ENCODE measurements at places on chromosomes 1 and 21.

GRCh38 chr1:153490272-153491051, 30.0 kb upstream of the S100A7 start:
- no peak for DNase-seq

- DNase-seq: peak; percentile 13
Measured at GRCh38 chr1:153728305-153729066, 636 bp downstream of the INTS3 start.

DNA sequence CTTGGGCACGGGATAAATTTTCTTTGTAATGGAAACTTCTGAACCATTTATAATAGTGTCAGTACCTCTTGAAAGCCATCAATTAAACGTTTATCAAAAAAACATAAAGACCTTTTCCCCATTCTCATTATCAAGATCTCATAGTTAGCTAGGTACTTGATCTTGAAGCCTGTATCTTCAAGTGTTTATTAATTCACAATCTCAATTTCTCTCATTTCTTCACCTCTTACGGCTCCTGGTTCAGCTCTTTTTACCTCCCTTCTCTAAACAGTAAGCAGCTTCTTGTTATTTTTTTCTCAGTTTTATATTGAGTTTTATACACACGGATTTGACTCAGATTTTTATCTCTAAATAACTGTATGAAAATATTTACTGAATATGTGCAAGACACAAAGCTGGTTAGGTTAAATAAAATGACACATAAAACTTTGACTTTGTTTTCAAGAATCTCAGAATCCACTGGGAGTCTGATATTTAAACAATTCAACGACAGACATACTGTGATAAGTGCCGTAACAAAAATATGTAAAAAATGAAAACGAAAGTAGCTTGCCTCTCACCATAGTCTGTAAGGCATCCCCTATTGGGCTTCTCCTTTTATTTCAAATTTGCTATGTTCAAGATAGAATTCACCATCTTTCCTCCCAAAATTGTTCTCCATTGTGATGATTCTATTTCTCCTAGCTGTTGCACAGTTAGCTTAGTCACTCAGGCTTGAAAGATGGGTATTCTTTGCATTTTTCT, 411.6 kb upstream of the ZRANB2 start:
- no peak for DNase-seq

DNA sequence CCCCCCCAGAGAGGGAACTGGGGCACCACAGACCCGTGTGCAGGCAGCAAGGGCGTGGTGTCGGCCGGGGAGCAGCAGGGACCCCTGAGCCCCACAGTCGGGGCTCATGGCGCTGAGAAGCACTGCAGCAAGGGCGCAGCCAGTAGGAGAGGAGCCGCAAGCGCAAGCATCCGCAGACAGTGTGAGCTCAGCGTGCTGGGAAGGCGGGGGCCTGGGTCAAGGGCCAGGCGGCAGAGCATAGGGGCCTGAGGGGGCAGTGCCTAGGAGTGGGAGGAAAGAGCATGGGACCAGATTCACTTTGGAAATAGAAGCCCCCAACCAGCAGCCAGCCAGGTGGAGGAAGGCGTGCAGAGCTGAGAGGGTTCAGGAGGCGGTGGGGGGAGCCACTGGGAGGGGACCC, 6.7 kb upstream of the KCNAB2 start:
- no peak for DNase-seq

GRCh38 chr1:164311377-164311776, 247.6 kb upstream of the PBX1 start:
- DNase-seq: no peak

DNA sequence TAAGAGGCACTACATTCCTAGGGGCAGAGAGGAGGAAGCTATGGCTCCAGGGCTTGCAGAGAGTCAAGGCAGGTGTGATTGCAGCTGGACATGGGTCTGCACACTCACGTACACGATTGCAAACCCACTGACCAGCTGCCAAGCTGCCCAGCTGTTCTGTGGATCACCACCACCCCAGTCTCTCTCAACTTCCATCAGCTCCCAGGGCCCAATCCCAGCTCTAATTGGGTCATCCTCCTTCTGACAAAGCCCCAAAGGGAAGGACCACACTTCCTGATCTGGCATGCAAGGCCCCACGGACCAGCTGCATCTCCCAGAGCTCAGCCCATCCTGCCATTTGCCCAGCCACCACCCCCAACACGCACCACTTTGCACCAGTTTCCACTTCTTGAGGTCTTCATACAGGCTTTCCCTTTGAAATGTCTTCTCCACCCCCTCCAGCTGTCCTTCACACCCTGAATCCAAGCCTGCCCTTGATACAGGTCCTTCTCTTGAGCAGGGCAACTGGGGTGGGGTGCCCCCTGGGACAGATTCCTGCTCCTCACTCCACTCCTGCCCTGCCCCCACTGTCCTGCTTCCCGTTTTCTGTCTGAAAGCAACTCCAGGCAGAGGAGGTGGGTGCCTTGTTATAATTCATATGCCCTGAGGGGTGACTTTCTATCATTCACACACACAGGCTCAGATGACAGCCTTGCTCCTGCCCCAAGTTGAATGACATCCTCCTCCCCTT, 179.4 kb upstream of the EDN2 start:
- no peak for DNase-seq
